CD4-positive, alpha-beta T cell treated with Interleukin-15 for 1 hour (primary cell): ENCODE measurements at places on chromosomes 13 and 19.

- DNase-seq = no peak
Measured at GRCh38 chr19:33809960-33810359, 13.3 kb downstream of the KCTD15 start.

GRCh38 chr19:9877780-9878510 is 42.8 kb downstream of the PIN1 start:
- DNase-seq = no peak

- DNase-seq = no peak
Measured at GRCh38 chr19:1577929-1578618, 9.9 kb upstream of the MEX3D start.

- no peak for DNase-seq
Measured at GRCh38 chr13:99367663-99368448, 60.7 kb upstream of the GPR183 start.

- DNase-seq = no peak
Measured at GRCh38 chr19:1847684-1848398, 442 bp downstream of the REXO1 start.

- DNase-seq = peak; percentile 68
Measured at GRCh38 chr19:49019242-49019932, 2.5 kb upstream of the LHB start.

DNA sequence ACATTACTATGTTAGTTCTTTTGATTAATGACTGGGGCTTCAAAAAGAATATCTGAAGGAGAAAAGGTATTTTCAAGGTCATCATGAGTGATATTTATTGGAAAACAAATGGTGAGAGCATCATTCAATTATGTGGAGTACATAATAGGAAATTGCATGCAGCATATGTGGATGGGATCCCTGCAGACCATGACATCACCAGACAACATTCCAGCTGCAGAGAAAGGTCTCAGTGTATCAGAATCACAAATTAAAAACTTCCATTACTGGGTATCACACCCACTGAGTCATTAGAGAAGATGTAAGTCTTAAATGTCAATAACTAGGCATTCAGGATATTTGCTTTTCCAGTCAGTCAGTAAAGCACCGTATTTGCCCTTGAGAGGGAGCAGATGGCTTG is 574.4 kb upstream of the SLC10A2 start:
- no peak for DNase-seq

GRCh38 chr13:64078025-64078424 is 2662.4 kb upstream of the PCDH20 start:
- DNase-seq = peak; percentile 9

GRCh38 chr19:55703790-55704215 is 28.8 kb downstream of the EPN1 start:
- DNase-seq = no peak

- DNase-seq = no peak
Measured at GRCh38 chr13:23810685-23811240, 78.4 kb downstream of the MIPEP start.

DNA sequence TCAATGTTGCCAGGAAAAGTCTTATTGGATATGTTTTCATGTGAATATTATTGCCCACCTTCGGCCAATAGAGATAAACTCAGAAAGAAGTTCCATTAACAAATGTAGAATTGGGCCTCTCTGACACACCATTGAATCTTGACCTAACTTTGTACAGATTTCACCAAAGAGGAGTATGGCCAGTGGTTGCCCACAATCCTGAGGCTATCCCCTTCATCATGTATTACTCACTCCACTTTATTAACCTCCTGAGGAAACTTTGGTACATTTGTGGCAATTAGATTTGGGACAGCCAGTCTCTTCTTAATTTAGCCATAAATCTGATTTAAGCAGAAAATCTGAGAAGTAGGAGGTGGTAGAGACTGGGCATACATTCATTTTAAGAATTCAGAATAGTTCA is 53.3 kb upstream of the POSTN start:
- no peak for DNase-seq

DNA sequence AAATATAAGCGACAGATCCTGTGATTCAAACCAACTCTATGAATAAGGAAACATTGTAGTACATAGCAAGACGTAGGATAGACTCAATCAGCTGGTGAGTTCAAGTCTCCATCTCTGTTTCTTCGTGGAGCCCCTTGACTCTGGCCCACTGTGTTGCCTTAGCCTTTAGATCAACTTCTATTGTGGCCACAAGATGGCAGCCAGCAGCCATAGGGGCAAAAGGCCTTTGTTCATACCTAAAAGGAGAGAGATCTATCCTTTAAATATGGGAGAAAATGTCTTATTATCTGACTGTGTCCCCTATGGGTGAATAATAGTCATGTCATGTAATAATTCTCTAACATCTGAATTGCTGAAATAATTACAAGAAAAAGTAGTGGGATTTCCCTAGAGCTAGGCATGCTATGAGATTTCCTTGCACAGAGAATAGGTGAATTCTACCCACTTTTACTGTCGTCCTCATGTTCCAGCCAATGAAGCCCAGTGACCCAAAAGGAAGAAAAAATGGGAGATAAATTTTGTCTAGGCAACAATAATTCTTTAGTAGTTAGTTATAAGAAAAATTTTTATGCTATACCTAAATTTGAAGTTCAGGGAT is 129.4 kb downstream of the PCDH20 start:
- no peak for DNase-seq

GRCh38 chr19:6038634-6039405 is 60.9 kb upstream of the RANBP3 start:
- DNase-seq = no peak

- DNase-seq = no peak
Measured at GRCh38 chr13:89740994-89741685, 1606.3 kb upstream of the MIR17HG start.

- DNase-seq = peak; percentile 64
Measured at GRCh38 chr13:46593398-46593797, 40.4 kb downstream of the LRCH1 start.

DNA sequence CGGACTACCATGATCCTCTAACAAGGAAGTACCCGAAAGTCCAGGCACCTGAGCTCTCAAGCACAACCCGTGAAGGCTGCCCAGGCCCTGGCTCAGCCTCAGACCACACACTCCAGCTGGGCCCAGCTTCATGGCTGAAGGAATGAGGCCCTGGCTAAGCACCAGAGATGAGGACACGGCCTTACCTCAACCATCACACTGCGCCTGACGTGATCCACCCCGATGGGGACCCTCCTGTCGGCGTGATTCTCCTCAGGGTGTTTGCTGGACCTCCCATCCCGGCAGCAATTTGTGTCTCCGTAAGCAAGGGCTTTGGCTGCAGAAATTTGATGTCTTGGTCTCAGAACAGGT is 56.5 kb downstream of the F2RL3 start:
- DNase-seq = no peak

- no peak for DNase-seq
Measured at GRCh38 chr19:19280561-19280960, 7.5 kb upstream of the TM6SF2 start.

DNA sequence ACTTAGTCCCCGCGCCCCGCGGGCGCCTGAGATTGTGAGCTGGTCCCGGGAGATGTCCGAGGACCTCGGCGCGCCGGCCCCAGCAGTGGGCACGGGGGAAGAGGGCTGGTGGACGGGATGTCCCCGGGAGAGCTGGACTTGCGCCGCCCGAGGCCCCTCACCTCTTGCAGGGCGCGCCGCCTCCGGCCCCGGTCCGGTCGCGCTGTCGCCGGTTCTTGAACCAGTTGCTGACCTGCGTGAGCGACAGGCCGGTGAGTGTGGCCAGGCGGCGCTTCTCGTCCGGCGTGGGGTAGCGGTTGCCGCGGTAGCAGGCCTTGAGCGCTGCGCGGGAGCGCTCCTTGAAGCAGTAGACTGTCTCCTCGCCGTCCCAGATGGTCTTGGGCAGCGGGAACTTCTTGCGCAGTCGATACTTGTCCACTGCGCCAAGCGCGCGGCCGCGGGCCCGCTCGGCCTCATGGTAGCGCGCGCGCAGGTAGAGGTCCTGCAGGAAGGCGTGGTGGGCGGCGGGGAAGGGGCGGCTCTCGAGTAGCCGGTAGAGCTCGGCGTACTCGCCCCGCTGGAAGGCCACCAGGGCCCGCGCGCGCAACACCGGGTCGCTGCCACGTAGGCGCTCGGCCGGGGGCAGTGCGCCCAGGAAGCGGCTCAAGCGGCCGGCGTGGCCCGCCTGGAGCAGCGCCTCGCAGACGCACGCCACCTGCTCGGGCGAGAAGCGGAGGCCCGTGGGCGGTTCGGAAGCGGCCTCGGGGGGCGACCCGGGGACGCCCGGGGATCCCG is 984 bp downstream of the SIX5 start:
- no peak for DNase-seq

- no peak for DNase-seq
Measured at GRCh38 chr13:33644581-33645543, 173.1 kb upstream of the RFC3 start.

DNA sequence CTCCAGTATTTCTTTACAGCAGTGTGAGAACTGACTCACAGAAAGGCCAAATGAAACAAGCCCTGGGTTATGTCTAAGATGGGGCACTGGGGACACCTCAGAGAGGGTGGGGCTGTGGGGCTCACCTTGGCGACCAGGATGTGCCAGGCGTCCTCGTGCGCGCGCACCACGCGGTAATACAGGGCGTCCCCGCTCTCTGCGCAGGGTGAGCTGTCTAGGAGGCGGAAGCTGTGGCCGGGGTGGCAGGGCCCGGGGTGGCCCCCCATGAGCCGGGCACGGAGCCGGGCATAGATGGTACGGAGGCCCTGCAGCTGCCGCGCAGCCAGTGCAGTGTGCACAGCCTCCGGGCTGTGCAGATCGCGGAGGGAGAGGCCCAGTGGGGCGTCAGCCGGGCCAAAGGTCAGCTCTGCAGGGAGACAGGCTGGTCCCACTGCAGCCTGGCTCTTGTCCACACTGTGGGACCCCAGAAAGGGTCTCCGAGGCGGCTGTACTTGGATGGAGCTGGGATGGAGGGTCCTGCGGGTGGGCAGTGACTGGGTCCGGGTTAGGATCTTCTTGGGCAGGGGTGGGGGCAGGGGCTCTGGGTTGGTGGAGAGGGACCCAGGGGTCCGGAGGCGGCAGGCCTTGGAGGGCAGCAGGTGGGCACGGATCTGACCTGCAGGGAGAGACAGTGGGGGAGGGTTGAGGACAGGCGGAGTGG is 3.4 kb downstream of the PEAK3 start:
- DNase-seq = no peak

DNA sequence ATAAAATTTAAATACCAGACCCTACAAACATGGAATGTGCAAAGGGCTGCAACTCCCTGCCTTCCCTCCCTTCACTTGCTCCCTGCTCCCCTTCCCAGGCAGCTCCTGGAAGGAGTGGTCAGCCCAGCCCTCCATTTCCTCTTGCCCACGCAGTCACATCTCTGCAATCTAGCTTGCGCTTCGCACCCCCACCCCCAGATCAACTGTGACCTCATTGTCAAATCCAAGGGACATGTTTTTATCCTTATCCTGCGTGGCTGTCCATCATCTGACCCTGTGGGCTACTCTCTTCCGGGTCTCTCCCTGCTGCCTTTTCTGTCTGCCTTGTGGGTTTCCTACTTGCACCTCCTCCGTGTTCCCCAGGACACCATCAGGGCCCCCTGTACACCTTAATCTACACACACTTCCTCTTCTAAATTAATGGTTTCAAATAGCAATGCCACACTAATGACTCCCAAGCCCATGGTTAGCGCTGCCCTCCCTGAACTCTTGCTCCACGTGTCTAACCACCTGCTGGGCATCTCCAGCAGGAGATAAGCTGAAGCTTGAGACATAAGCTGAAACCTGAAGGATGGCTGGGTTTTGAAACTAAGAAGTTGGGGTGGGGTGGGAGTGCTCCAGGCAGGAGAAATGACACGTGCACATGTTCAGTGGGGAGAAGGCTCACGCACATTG is 118.3 kb downstream of the USP12 start:
- no peak for DNase-seq

- no peak for DNase-seq
Measured at GRCh38 chr13:32837307-32837972, 178.8 kb upstream of the KL start.

- peak; percentile 85 for DNase-seq
Measured at GRCh38 chr19:38617764-38618589, at the start of gene MAP4K1. TSS of gene MAP4K1 (minus strand) at chr19:38617953. CDS start at chr19:38617895, 58 bp downstream.

DNA sequence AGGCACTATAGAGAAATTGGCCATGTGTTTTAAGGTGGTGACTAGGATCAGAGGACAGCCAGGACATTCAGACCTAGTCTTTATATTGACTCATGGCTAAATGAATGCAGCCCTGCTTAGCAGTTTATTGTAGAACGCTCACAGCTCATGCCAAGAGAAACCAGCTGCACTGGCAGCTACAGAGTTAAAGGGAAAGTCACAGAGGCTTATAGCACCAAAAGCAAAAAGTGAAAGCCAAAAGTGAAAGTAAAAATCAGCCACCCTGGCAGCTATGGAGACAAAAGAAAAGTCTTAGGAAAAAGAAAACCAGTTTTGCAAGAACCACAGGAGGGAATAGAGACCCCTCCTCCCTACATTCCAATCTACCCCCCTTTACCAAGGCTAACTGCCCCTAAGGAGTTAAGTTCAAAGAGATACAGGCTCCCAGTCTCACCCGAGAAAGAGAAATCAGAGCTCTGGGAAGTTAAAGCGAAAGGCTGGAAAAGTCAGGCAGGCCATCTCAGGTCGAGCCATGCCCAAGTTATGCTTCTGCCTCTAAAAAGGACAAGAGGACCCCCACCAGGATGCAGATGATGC is 99.0 kb downstream of the ZNF429 start:
- no peak for DNase-seq

GRCh38 chr19:23312515-23312914 is 62.3 kb upstream of the ZNF724 start:
- DNase-seq = no peak

GRCh38 chr13:99003851-99004471 is 26.1 kb upstream of the DOCK9 start:
- no peak for DNase-seq
